Stimulated activated CD8-positive, alpha-beta memory T cell treated with anti-CD3 and anti-CD28 coated beads, Interleukin-2, amount 100 ng/mL, for 48 hours (primary cell): ENCODE measurements at places on chromosomes 12 and 14.

DNA sequence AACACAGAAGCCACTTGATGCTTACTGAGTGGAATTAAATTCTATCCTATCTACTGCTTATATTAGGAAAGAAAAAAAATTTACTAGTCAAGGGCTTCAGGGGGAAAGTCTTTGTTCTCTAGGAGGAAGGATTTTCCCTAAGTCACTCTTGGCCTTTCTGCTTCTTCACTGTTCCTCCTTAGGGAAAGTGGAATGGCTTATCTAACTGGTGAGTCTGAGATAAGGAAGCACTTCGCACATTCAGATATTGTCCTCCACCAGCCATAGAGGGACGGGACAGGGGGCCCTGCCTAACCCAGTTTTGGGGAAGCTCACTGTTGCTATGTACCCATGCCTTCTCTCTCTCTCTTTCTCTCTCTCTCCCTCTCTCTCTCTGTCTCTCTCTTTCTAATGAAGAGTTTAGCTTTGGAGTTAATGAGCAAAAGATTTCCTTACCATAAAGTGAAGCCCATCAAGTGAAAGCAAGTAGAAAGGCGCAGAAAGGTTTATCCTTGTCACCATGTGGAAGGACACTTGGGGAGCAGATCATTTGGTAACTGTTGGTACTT is 450.6 kb downstream of the ZFP36L1 start:
- no peak for DNase-seq

GRCh38 chr14:65239143-65239937 is 137.0 kb upstream of the MAX start:
- no peak for DNase-seq

GRCh38 chr14:49853572-49854375 is 1.2 kb upstream of the NEMF start:
- DNase-seq = peak; percentile 34

- no peak for DNase-seq
Measured at GRCh38 chr12:105409801-105410471, 79.4 kb downstream of the C12orf75 start.
